ENCODE measurements at places on chromosomes 4 and X. TPM values are rescaled to one million over a fixed set of nuclear protein-coding genes. Genes with fewer than 3 reads are reported as not detected.

The TRIM75 gene
- total RNA-seq: not detected

The FREM3 gene
- total RNA-seq: 0.07 TPM

The ETDB gene
- not detected for total RNA-seq

The FBXW7 gene
- total RNA-seq: 45.1 TPM

The NAA11 gene
- not detected for total RNA-seq

The VEGFD gene
- total RNA-seq: not detected

The MYOZ2 gene
- 1.4 TPM for total RNA-seq

Measured in smooth muscle cell of the pulmonary artery (primary cell).